ENCODE measurements at places on chromosomes 3 and 15.
A peak's percentile ranks its signal among the peaks of the same experiment; 100 is the strongest.

DNA sequence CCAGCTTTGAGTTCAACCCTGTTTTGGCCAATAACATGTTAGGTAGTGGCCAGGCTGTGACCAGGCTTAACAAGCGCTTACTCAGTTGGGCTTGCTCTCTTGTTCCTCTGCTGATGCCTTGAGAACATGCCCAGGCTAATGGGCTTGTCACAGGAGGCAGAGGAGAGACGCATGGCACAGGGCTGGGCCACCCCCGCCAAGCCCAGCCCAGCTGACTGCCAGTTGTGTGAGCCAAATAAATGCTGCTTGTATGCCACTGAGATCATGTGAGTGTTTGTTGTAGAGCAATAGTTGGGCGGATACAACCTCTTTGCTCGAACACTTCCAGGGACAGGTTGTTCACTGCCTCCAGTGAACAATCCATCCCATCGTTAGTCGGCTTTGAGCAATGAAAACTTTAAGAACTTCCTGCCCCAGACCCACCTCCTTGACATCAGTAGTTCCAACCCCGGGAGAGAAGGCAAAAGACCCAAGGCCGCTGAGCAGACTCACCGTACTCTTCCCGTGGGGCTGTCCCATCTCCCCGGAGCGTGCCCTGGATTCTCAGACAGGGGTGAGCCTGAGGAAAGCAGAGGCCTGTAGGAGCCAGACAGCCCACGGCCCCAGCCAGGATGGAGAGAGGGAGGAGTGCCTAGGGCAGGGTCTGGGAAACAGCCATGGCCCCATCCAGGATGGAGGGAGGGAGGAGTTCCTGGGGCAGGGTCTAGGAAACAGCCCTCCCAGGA lies 4.1 kb downstream of the PLA2G4F start:
- no peak for DNase-seq

GRCh38 chr3:159239059-159239458 lies 437.2 kb downstream of the MFSD1 start:
- DNase-seq = no peak

DNA sequence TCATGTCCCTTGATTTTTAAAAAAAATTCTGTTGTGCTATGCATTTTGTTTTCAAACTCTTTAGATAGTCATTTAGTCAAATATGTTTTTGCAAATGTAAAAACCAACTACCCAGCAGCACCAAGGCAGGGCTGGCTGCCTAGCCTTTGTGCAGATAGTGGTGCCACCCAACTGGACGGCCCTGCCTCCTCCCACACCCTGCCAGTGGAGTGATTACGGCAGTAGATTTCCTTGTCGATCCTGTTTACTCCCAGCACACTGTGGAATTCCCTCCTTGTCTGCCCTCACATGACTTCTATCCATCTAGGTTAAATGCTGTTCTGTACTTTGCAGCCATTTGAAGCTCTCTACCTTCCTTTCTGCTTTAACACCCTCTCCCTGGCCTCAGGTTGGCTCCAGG lies 79.4 kb upstream of the PLXNA1 start:
- DNase-seq = no peak

- DNase-seq = peak; percentile 83
Measured at GRCh38 chr3:12040902-12041301, 36.7 kb downstream of the SYN2 start.

DNA sequence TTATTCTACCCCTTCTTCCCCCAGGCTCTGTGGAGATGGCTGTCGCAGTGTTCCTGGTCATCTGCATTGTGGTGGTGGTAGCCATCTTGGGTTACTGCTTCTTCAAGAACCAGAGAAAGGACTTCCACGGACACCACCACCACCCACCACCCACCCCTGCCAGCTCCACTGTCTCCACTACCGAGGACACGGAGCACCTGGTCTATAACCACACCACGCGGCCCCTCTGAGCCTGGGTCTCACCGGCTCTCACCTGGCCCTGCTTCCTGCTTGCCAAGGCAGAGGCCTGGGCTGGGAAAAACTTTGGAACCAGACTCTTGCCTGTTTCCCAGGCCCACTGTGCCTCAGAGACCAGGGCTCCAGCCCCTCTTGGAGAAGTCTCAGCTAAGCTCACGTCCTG lies 12.9 kb downstream of the SPINT1 start:
- no peak for DNase-seq

DNA sequence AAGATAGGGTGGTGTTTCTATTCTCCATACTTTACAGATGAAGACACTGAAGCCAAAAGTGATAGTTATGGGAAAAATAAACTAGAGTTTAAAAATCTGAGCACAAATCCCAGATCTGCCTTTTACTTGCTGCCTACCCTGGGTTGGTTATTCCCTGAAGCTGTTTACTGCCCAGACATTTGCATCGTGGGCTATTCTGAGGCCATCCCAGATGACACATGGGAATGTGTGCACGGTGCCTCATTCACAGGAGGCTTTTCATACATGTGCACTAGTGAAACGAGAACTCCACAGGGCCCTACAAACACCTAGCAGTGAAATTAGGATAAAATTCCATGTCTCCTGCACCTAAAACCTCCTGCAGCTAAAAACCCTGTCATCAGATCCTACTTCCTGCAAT lies 17.5 kb downstream of the MYO5C start:
- DNase-seq = no peak

DNA sequence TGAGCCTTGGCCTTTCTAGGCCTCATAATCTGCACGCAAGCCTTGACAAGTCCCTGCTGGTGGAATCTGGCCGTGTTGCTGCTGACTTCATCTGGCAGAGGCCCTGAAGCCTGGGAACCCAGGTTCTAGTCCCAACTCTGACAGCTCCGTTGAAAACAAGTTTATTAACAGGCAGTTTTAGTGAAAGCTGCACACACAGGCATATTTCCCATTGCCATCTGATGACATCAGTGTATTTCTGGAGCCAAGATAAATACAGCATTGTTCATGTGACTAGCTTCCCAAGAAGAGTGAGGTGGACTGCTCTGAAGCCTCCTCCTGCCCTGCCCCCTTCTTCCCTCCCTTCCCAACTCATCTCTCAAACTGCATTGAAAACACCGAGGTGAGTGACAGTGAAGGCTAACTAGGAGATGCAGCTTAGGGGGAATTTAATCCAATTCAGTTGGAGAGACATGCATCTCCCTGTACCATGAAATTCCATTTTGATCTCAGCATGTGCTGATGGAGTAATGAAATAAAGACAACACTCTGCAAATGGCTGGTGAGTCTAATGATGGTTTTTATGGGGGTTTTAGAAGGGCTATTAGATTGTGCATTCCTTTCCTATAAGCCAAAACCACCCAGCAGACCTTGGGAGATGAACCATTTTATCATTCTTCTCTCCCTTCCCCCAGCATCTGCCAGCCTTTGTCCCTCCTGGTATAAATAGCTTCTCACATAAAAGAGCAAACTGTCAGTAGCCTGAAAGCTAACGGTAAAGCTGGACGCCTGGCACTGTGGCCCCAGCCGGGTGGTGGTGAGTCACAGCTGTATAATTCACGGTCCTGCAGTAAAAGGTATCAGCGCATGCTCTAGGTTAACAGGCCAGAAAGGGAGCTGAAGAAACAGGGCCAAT lies 38.0 kb downstream of the PRICKLE2 start:
- DNase-seq = no peak

DNA sequence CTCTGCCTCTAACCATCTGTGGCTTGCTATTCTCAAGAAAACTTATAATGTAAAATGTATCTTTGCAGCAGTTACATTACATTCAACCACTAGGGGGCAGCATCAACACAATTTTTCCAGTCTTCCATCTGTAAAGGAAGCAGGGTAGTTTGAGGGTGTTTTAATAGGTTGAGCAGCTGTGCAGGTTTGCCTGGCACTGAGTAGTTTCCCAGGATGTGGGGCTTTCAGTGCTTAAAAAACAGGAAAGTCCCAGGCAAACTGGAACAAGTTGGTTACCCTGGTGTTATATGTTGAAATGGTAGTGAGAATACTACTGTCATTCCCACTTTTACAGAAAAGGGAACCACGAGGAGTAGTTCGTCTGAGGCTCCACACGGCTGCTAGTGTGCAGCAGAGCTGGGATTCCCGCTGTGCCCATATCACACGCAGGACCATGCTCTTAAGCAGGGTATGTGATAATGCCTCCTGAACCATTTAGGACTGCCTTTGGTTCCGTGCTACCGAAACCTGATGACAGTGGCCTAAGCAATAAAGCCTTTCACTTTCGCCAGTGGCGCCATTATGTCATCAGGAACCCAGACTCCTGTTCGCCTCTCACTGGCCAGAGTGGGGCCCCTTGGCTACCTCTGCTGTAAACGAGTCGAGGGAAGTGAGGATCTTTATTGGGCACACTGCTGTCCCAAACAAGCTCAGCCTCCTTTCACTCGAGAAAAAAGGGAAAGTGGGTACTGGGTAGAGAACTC lies 64.7 kb upstream of the ZBTB38 start:
- peak; percentile 25 for DNase-seq

DNA sequence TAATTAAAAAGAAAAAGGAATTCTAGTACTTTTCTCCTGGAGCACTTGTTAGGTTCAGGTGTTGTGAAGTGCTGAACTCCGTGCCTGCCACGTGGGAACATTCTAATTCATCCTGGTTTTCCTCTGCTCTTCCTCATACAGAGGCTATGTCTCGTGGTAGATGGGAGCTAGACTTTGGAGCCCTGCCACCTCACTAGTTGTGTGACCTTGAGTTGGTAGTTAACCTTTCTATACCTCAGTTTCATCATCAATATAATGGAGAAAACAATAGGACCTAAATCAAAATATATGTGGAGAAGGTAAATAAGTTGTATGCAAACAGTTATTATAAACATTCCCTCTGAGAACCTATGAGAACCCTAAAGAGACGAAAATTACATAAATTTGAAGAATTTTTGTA lies 10.6 kb downstream of the ALAS1 start:
- DNase-seq = no peak

DNA sequence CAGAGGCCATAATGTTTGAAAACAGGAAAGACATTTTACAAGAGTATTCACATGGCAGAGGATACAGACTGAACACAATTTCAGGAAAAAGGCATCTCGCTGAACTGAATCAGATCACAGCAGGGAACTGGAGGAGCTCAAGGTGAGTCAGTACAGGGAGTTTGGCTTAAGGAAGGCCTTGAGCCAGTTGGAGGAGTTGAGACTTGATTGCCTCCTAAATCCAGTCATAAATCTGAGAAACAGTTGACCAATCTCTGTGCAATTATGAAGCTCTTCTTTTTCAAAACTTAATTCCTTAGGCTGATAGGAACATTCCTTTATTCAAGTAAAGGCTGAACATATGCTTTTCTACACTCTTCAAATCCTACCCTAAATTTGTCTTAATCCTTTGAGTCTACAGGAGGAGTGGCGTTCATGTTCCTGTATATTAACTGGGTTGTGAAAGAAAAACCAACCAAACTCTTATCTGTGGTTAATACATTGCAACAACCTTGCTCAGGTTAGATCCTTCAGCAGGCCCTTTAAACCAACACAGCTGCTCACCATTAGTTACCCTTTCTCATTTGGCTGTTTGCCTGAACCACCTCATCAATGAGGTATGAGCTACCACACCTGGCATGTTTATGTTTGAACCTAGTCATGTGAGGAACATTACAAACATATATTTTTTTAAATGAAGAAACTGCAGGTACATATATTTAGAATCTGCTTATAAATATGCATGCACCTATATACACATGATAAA lies 404.1 kb upstream of the ATP11B start:
- DNase-seq = no peak

- no peak for DNase-seq
Measured at GRCh38 chr3:59514865-59515482, 465.1 kb upstream of the CFAP20DC start.

- DNase-seq = no peak
Measured at GRCh38 chr3:193776626-193777358, 183.8 kb downstream of the OPA1 start.

- no peak for DNase-seq
Measured at GRCh38 chr15:63436341-63436740, 54.7 kb upstream of the CA12 start.

DNA sequence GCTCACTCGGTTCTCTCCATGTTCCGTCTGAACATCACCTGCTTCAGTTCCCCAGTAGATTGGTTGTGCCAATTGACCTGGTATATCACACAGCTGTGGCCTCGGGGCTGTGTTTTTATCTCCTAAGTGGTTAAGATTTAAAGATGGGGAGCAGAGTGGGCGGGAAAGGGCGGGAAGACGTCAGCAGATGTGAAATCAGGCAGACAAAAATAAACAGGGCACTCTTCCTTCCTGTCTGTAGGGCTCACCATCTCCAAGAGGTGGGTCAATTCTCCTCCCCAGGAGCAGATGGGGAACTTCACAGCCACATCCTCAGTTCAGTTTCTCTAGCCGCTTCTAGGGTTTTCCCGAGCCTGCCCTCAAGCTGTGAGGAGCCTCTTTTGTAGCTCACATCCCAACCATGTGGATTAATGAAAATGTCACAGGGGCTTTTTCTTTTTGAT lies 26.8 kb upstream of the LIMD1 start:
- DNase-seq = no peak

GRCh38 chr3:38998086-38998485 lies 53.7 kb downstream of the SCN11A start:
- no peak for DNase-seq

- no peak for DNase-seq
Measured at GRCh38 chr15:39110336-39110735, 470.5 kb upstream of the THBS1 start.

Data from anterior cingulate cortex (tissue), 58 donors.